Stimulated activated CD8-positive, alpha-beta memory T cell treated with anti-CD3 and anti-CD28 coated beads, Interleukin-7, amount 100 ng/mL, for 1 hour (primary cell): ENCODE measurements at places on chromosomes 3 and 15.

- DNase-seq, result no peak
These were observed 60.3 kb downstream of the RGMA start for GRCh38 chr15:93028632-93029213.

DNA sequence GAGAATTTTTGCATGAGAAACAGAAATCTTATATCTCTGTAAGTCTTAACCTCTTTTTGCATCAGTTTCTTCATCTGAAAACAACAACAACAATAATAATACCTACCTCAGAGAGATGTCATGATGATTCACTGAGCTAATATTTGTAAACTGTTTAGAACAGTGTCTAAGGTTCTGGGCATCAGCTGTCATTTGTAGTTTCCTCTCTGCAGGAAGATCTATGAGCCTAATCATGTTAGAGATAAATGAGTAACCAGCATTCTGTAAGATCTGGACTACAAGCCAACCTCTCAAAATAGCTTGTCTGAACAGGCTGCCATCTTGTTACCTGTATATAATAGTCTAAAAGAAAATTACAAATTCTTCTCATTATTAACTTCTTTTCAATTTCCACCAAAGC is 383.0 kb upstream of the RORA start:
- no peak for DNase-seq

GRCh38 chr15:80160570-80161156 is 7.9 kb downstream of the FAH start:
- no peak for DNase-seq

DNA sequence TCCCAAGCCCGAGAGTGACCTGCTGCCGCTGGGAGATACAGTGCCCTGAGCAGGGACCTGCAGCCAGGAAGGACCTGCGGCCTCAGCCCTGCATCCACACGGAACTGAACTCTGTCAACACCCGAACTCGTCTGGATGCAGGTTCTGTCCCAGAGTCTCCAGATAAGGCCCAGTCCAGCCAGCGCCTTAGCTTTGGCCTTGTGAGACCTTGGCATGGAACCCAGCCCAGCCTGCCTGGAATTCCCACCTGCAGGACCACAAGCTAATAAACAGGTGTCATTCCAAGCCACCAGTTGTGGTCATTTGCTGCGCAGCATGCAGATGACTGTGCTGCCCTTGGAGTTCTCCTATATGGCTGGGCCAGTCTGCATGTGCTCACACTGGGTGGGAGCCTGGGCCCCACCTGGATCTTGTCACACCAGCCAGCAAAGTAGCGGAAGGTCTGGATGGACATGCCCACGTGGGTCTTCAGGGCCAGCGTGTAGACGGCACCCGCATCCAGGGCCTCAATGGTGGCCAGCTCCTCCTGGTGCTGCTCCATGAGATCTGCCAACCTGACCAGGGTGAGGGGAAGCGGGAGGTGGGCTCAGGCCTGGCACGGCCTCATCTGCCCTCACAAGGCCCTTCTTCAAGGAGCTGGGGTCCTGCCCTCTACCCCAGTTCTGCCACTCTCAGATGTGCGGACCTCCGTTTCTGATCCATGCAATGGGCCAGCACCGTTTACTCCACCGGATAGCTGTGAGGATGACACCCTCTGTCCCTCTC is 47.2 kb upstream of the SLC41A3 start:
- no peak for DNase-seq

DNA sequence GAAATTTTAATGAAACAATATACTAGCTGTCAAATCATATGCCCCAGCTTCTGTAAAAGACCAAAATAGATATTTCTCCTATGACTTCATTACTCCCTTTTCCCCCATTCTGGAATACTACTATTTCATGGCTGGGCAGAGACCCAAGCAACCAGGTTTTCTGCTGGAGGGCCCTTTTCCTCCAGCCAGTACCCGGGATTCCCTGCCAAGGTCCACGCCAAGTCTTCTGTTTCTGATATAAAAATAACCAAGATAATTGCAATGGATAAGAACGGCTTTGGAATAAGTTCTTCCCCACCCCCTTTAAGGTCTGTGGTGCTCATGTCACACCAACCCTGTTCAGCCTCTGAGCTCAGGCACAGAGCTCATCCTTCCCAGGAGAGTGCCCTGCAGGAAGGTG is 17.2 kb upstream of the NMNAT3 start:
- no peak for DNase-seq

- DNase-seq, result no peak
These were observed 5.0 kb upstream of the PRRT3 start for GRCh38 chr3:9957214-9957613.

DNA sequence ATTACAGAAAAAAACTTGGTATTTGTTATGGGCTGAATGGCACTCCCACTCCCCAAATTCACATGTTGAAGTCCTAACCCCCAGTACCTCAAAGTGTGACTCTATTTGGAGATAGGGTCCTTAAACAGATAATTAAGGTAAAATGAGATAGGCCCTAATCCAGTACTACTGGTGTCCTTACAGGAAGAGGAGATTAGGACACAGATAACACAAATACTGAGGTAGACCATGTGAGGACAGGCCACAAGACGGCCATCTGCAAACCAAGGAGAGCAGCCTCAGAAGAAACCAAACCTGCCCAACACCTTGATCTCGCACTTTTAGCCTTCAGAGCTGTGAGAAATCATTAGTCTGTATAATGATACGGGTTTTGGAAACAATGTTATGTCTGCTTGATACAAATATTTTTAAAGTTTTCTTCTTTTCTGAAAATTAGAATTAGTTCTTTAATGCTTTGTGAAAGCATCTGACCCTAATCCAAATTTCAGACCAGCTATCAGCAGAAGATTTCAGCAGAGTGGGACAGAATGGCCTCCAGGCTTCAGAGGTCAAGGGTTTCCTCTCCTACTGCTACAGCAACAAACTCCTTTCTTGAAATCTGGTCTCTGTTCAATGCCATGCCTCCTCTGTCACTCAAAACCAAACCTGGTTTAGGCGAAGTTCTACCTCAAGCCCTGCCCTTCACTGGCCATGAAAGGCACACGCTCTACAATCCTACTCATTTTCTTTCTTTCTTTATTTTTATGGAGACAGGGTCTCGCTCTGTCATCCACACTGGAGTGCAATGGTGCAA is 22.0 kb upstream of the HDC start:
- DNase-seq, result no peak

DNA sequence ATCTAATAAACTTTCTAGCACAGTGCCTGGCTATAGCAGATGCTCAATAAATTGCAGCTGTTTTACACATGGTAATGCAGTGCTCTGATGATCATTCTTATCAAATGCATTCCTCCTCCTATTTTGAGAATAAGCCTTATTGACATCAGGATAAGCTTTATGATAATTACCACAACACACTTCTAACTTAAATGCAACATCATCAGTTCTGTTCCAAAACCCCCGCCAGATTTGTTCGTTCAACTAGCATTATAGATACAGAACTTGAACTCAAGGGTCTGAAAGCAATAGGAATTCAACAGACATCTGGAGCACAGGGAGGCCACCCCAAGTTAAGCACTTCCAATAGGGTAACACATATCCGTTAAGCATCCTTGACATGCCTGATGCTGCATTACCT is 684.4 kb upstream of the LMCD1 start:
- no peak for DNase-seq

- no peak for DNase-seq
These were observed 219.7 kb downstream of the WNT5A start for GRCh38 chr3:55267206-55267930.

DNA sequence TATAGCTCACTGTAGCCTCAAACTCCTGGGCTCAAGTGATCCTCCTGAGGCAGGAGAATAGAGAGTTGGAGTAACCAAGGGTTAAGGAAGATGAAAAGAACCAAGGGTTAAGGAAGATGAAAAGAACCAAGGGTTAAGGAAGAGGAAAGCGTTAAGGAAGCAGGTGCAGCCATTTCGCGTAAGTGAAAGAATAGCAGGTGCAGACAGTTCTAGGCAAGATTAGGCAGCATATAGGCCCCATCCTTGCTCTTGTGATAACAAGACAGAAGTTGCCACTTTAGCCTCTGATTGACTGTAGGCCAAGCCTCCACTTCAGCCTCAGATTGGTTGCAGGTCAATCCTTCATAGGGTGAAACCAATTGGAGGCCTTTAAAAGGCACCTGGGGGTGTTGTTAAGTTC is 677.4 kb downstream of the PDCD6IP start:
- DNase-seq, result no peak

- DNase-seq, result no peak
These were observed 78.9 kb upstream of the SKOR1 start for GRCh38 chr15:67746450-67746849.

DNA sequence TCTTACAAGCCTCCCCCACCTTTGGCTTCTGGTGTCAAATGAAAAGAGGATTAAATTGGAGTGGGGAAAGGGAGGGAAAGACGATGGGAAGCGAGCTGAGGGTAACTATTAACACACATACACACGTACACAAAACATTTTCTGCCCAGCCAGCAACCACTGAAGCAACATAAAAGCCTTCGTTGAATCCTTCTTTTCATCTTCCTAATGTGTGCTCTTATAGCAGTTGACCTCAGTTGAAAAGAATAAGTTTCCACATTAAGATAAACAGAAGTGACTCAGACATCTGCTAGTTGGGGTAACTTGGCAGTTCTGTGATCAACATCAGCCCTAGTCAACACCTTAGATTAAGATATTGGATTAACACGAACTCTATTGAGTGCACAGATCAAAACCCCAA is 558.5 kb downstream of the MECOM start:
- no peak for DNase-seq

GRCh38 chr3:10495003-10495402 is 10.4 kb downstream of the ATP2B2 start:
- no peak for DNase-seq

DNA sequence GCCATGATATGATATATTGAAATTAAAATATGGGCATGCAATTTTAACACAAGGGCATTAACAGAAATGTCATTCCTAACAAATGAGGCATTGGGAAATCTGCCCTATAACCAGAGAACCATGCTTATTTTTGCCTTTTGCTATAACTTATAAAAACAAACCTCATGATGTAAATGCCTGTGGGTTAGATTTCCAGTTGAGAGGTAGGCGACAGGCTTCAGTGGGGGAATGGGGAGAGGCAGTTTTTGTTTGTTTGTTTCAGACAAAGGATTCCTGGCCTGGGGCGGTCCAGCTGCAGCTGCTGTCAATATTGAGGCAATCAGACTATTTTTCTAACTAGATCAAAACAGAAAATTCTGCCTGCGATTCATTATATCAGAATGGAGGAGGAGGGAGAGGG is 490.4 kb upstream of the CFAP20DC start:
- DNase-seq, result no peak

DNA sequence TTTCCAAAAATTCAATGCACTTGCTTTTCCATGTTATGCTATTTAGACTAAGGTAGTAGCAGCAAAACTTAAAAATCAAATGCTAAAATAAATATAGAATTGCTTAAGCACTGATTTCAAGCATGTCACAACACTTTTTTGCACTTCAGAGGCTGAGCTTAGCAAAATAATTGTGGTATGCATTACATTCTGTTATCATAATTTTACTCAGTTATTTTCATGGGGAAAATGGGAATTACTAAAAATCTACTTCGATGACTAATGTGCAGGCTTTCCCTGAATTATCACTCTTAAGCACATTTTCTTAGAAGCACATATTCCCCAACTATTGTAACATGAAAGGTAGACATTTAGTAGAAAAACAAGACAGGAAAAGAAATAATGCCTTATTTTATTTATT is 322.4 kb upstream of the CBLB start:
- DNase-seq, result no peak

- DNase-seq, result no peak
These were observed 10.6 kb downstream of the WNT5A start for GRCh38 chr3:55476515-55476914.

DNA sequence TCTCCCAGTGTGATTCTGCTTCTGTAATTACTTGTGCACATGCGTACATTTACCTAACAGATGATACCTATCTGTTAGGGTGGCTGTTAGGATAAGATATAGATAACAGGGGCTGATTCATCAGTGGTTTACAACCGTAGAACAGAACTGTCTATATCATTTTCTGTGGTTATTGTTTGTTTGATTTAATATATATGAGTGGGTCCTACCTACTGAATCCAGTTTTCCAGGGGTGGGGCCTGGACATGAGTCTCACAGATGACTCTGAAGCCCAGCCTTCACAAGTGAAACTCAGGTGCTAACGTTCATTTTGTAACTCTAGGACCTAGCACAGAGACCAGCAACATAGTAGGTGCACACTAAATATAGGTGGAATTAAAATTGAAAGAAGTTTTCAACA is 10.4 kb upstream of the ACAP2 start:
- DNase-seq, result no peak

DNA sequence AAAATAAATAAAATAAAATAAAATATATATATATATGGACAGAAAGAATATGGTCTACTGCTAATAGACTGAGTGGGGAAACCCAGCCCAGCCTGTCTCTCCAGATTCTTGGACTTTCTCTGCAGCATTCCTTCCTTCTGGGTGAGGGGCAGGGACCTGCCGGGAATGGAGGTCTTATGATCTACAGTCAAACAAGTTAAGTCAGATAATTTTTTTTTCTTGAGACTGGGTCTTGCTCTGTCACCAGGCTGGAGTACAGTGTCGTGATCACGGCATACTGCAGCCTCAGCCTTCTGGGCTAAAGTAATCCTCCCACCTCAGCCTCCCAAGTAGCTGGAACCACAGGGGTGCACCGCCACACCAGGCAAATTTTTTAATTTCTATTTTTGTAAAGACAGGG is 33.5 kb upstream of the ZNF774 start:
- DNase-seq, result no peak

- DNase-seq, result no peak
These were observed 555.2 kb downstream of the MAGI1 start for GRCh38 chr3:65483480-65483879.

DNA sequence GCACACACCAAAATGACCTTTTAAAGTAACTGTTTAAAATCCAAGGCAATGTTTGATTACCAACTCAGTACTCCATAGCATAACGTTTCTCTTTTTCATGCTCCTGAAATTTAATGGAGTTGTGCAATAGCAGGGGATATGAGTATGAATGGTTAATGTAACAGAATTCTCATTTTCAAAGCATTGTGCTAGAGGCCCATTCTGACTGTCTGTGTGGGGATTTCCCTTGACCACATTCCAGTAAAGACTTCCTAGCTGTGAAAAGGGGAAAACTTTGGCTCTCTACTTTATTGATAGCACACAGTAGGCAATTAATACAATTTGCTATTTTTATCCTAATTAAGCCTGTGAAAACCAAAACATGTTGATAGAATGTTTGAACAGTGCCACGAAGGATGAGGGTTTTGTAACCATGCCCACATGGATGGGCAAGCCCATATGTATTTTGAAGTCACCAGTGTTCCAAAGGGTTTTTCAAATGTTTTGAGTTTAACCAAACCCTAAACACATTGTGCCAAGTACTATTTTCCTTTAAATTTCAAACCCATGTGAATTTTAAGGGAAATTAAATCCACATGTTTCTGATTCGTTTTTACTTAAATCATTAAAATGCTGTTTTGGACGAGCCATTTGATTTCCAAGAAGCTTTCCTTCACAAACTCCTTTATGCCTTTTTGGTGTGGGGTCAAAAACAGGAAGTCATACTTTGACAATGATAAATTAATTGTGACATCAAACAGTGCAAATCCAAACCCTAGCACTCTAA is 261.2 kb downstream of the SHOX2 start:
- no peak for DNase-seq
